Muscle of leg (tissue), 16 donors: ENCODE measurements at places on chromosomes 4 and X. TPM values are rescaled to one million over a fixed set of nuclear protein-coding genes. Genes with fewer than 3 reads are reported as not detected.
A peak's percentile ranks its signal among the peaks of the same experiment; 100 is the strongest.

DNA sequence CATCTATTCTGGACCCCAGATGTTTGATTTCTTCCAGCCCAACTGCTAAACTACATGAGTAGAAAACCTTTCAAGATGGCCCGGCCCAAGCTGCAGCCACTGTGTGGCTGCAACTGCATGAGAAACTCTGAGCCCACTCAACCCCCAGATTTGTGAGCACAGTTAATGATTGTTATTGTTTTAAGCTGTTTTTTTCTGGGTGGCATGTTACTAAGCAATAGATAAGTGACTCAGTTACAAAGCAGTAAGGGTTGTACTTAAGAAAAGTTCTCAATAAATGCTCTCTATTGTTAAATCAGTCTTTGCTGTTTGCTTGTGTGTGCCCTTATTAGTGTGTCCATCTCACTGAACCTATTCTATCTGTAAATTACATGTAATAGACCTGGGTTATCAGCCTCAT lies 51.8 kb downstream of the GC start:
- DNase-seq: no peak
- no peak overlapping the region for H3K27ac ChIP-seq
- no peaks in the 10 kb centered on the region for H3K27me3 ChIP-seq
- no peaks in the 10 kb centered on the region for H3K36me3 ChIP-seq
- no peak overlapping the region for H3K4me3 ChIP-seq

DNA sequence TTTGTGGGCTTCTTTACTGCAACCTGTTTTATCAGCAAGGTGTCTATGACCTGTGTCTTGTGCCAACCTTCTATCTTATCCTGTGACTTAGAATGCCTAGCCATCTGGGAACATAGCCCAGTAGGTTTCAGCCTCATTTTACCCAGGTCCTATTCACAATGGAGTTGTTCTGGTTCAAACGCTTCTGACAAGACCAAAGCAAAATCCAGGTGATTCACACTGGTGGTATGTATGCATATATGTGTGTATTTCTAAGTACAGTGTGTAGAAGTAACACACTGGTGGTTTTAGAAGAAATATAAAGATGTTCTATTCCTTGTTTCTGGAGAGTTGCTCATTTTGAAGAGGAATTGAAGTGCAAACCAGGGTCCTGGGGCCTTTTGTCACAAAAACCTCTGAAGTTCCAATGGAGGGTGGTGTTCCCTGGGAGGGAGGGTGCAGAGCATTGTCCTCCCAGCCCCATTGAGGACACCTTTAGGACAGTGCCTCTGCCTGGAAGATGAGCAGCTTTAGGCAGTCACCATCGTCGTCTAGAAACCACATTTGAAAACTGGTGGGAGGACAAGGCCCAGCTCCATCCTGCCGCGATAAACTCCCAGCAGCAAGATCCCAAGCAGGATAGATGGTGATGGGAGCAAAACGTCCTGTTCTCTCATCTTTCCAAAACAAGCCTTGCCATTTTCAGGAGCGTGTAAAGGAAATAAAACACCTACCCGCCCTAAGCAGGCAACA lies 191.4 kb downstream of the TSPAN5 start:
- no peak overlapping the region for H3K4me3 ChIP-seq
- peaks cover 2% of the 10 kb centered on the region for H3K36me3 ChIP-seq
- H3K4me1 ChIP-seq: peaks cover 10% of the 10 kb centered on the region

PPID gene
- 30.3 TPM for total RNA-seq

RAB40AL gene
- 0.31 TPM for total RNA-seq

DNA sequence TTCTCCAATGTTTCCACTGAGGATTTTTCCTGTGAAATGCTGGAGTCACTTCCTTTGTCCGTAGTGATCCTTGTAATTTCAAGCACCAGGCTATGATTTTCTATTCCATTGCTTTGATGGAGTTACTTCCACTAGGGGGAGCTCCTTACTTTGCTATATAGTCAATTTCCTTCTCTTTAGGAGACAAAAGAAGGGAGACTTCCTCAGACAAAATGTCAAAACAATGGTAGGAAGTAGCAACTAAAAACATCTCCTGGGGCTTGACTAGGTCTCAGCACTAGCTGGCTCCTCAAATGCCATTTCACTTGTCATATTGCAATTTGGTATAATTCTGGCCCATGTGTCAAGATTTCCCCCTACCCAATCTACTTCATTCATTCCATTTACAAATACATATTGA lies 24.1 kb downstream of the ZCCHC12 start:
- no peak overlapping the region for H3K27ac ChIP-seq
- no peaks in the 10 kb centered on the region for H3K36me3 ChIP-seq
- peaks cover 2% of the 10 kb centered on the region for H3K27me3 ChIP-seq
- no peaks in the 10 kb centered on the region for H3K4me1 ChIP-seq
- peak; percentile 82 for DNase-seq

DNA sequence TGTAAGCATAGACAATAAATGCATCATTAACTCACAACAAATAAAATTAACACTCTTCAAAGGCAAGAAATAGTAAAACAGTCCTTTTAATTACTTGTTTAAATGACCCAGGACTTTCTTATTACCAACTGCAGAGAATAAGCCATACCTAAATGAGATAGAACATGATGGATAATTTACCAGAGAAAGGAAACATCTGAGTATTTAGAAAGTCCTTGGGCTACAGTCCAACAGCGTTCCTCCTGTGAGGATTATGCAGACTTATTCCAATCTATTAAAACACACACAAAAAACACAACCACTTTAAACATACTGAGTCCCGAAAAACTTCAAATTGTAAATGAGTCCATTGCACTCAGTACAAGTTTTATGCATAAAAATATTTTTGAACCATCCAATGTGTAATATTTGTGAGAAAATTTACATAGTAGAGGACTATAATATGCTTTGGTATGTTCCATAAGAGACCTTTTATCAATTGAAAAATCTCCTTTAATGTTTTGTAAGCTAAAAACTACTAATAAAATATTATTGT lies 129.2 kb downstream of the NR3C2 start:
- peak; percentile 84 for DNase-seq
- no peak overlapping the region for H3K27ac ChIP-seq
- H3K36me3 ChIP-seq: no peaks in the 10 kb centered on the region
- H3K4me1 ChIP-seq: peaks cover 6% of the 10 kb centered on the region
- H3K4me3 ChIP-seq: no peak overlapping the region

JAKMIP1 gene
- not detected for total RNA-seq

DNA sequence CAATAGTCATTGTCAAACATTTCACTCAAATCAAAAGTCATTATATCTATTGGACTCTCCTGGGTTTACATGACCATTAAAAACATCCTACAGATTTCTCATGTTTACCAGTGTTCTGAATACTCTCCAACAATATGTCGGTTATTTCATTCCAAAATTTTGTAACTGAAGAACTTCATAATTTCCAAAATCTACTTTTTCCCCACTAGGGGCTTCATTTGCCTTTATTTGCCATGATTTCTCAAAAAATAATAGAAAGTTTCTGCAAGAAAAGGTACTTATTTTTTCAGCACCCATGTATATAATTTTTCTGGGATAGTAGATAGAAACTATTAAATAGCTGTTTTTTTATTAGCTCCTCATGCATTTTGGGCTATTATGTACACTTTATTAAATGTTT lies 49.0 kb downstream of the PRDM5 start:
- no peaks in the 10 kb centered on the region for H3K36me3 ChIP-seq
- DNase-seq: no peak
- H3K4me3 ChIP-seq: no peak overlapping the region
- H3K4me1 ChIP-seq: no peaks in the 10 kb centered on the region
- H3K27ac ChIP-seq: no peak overlapping the region

DNA sequence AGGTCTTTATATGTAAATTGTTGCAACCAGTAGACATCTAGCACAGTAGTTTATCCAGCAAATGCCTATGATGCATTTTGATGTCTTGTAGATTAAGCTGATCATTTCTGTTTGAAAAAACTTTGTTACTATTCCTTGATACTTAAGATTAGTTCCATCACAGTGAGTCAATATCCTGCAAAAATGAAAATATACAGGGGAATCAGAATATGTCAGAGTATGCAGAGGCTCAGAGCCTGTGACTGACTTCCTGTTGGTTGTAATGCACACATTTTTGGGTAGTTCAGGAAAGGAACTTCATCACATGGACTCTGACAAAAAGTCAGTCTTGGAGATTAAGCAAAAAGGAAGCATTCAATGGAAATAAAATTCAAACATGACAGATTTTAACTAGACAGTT lies 815.5 kb downstream of the FAT4 start:
- no peak overlapping the region for H3K4me3 ChIP-seq
- no peak overlapping the region for H3K27ac ChIP-seq
- no peaks in the 10 kb centered on the region for H3K27me3 ChIP-seq

- DNase-seq: no peak
- no peak overlapping the region for H3K27ac ChIP-seq
- H3K36me3 ChIP-seq: no peaks in the 10 kb centered on the region
- H3K4me1 ChIP-seq: no peaks in the 10 kb centered on the region
- peaks cover 4% of the 10 kb centered on the region for H3K27me3 ChIP-seq
Measured at GRCh38 chrX:100611951-100612350, 24.7 kb downstream of the TSPAN6 start.

- no peak for DNase-seq
- H3K27me3 ChIP-seq: peaks cover 5% of the 10 kb centered on the region
- H3K36me3 ChIP-seq: no peaks in the 10 kb centered on the region
- H3K4me1 ChIP-seq: no peaks in the 10 kb centered on the region
- H3K4me3 ChIP-seq: no peak overlapping the region
Measured at GRCh38 chrX:139639253-139639652, 68.7 kb downstream of the MCF2 start.

FGFBP2 gene
- total RNA-seq: 0.93 TPM

DNA sequence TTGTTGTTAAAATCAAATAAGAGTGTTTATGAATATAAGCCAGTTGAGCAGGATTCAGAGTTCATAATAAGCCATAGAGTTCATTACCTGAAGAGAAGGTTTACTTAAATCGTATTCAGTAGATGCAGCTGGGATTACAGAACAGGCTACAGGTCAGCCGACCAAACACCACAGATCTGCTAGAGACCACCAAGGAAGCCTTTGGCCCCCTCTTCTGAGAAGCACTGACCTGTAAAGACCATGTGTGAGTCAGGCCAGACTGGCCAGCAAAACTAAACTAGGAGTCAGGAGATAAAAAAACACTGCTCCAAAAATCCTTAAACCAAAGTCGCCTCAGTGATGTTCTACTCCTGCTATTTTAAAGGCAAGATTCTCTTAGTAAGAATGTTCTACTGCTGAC lies 1125.5 kb downstream of the FAT4 start:
- no peak overlapping the region for H3K27ac ChIP-seq
- no peak overlapping the region for H3K4me3 ChIP-seq
- H3K4me1 ChIP-seq: no peaks in the 10 kb centered on the region
- no peak for DNase-seq
- no peaks in the 10 kb centered on the region for H3K27me3 ChIP-seq

DNA sequence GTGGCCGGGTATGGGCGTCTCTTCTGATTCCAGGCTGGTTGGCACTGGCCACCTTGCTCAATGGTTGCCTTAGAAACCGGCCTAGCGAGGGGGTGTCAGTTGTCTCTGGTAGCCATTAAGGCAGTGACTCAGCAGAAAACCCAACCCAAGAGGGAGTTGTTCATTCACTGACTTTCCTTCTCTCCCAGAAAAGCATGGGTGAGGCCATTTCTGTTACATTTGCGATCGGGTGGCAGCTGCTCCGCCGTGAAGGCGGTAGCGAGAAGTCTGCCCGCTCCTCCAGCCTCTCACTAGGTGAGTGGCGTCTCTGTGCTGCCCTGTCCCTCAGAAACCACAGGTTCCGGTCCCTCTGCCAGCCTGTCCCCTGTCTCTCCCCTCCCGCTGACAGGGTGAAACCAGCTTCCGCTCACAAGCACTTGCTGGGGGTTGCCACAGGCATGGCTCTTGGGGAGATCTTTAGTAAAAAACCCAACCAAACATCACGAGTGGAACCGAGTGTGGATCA lies 17.4 kb downstream of the IRAK1 start:
- H3K4me1 ChIP-seq: peaks cover 3% of the 10 kb centered on the region
- DNase-seq: peak; percentile 43
- no peak overlapping the region for H3K4me3 ChIP-seq
- H3K36me3 ChIP-seq: peaks cover 3% of the 10 kb centered on the region
- H3K27me3 ChIP-seq: peaks cover 60% of the 10 kb centered on the region

GRCh38 chr4:48139691-48140090 lies 5.6 kb upstream of the TXK start:
- no peak overlapping the region for H3K27ac ChIP-seq
- no peak for DNase-seq
- no peaks in the 10 kb centered on the region for H3K27me3 ChIP-seq
- no peaks in the 10 kb centered on the region for H3K36me3 ChIP-seq
- H3K4me3 ChIP-seq: no peak overlapping the region

GRCh38 chr4:22688236-22688635 lies 4.5 kb upstream of the GBA3 start:
- DNase-seq: no peak
- no peak overlapping the region for H3K27ac ChIP-seq
- H3K4me1 ChIP-seq: peaks cover 10% of the 10 kb centered on the region
- H3K27me3 ChIP-seq: no peaks in the 10 kb centered on the region
- H3K36me3 ChIP-seq: no peaks in the 10 kb centered on the region

DNA sequence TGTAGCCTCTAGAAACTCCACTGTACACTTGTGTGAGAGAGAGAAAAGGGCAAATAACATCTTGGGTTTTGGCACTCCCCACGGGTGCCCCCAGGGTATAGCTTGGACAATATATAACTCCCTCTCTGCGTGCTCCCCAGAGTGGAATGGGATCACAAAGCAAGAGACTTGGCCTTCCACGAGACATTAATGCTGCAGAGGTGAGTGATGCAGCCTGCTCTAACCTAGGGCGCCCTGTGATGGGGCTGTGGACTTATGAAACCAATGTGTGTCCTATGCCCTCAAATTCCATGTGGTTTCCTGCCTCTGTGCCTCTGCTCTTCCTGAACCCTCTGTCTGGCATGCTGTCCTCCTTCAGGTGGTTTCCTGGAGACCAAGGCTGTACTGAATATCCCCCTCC lies 22.0 kb upstream of the FAM9C start:
- H3K4me1 ChIP-seq: no peaks in the 10 kb centered on the region
- no peak overlapping the region for H3K4me3 ChIP-seq
- no peak for DNase-seq
- H3K27ac ChIP-seq: no peak overlapping the region
- H3K36me3 ChIP-seq: no peaks in the 10 kb centered on the region

- no peak for DNase-seq
- H3K4me1 ChIP-seq: no peaks in the 10 kb centered on the region
- peaks cover 79% of the 10 kb centered on the region for H3K36me3 ChIP-seq
- H3K27ac ChIP-seq: no peak overlapping the region
- no peak overlapping the region for H3K4me3 ChIP-seq
- no peaks in the 10 kb centered on the region for H3K27me3 ChIP-seq
Measured at GRCh38 chr4:2698504-2698903, 57.6 kb downstream of the TNIP2 start.

FRAS1 gene
- 14.1 TPM for total RNA-seq

GRCh38 chr4:15832523-15833451 lies 54.7 kb downstream of the CD38 start:
- H3K36me3 ChIP-seq: no peaks in the 10 kb centered on the region
- no peaks in the 10 kb centered on the region for H3K4me1 ChIP-seq
- H3K27ac ChIP-seq: no peak overlapping the region
- no peaks in the 10 kb centered on the region for H3K27me3 ChIP-seq

ZNF185 gene
- total RNA-seq: 18.3 TPM

DNA sequence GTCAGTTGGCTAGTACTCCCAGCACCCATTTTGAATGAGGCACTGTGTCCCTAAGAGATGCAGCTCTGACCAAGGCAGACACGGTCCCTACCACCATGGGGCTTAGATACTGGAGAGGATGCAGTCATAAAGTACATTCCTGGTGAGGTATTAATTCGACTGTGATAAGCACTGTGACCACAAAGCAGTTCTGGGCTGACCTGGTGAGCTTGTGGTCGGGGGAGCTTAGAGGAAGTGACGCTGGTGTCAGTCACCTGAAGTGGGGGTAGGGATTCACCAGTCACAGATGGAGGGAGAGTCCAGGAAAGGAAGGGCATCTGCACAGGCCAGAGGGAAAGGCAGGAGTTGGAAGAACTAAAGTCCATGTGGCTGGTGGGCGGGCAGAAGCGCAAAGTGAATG lies 15.8 kb upstream of the CLTRN start:
- H3K27ac ChIP-seq: no peak overlapping the region
- H3K27me3 ChIP-seq: peaks cover 5% of the 10 kb centered on the region
- H3K4me1 ChIP-seq: peaks cover 11% of the 10 kb centered on the region

GPR78 gene
- total RNA-seq: 0.93 TPM

TMEM47 gene
- 63.6 TPM for total RNA-seq
